Progenitor cell of endocrine pancreas (in vitro differentiated cells): ENCODE measurements at places on chromosomes 2 and 18.
A peak's percentile ranks its signal among the peaks of the same experiment; 100 is the strongest.

DNA sequence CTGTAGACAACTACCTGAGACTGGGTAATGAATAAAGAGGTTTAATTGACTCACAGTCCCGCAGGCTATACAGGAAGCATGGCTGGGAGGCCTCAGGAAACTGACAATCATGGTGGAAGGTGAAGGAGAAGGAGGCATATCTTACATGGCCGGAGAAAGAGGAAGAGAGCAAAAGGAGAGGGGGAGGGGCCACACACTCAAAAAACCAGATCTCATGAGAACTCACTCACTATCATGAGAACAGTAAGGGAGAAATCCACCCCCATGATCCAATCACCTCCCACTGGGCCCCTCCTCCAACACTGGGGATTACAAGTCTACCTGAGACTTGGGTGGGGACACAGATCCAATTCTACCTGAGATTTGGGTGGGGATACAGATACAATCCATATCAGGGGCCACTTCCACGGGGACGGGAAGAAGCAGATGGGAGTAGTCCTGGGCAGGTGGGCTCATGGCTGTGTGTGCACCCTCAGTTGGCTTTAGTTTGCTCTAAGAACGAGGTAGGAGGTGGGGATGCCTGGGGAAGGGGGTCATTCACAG lies 9.9 kb downstream of the MAB21L4 start:
- no peak for DNase-seq

- no peak for DNase-seq
Observed at GRCh38 chr2:119184512-119184911, 26.0 kb upstream of the C1QL2 start.

- no peak for DNase-seq
Observed at GRCh38 chr2:144390424-144391020, 129.4 kb downstream of the ZEB2 start.

DNA sequence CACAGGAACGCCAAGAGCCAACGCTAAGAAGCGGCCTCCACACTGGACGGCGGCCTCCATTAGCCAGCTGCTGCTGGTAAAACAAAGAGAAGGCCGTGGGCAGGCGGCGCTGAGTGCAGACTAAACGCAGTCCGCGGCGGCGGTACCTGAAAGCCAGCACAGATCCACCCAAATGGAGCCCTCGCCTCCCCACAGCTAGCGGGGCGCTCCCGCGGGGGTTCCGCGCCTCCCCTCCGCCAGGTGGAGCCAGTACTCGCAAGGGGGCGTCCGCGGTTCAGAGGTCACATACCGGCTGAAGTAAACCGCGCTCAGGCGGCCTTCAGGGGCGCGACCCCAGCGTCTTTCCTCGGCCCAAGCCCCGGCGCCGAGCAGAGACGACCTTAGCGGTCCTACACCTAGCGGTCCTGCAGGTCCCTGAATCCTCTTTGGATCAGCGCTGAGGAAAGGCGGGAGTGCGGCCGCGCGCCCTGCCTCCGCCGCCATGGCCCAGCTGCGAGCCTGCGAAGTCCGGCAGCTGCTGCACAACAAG lies 293.1 kb upstream of the ERBB4 start:
- no peak for DNase-seq

- DNase-seq: no peak
Observed at GRCh38 chr2:148615381-148615841, 29.1 kb upstream of the EPC2 start.

- DNase-seq: no peak
Observed at GRCh38 chr2:215874418-215874817, 138.9 kb downstream of the MREG start.

DNA sequence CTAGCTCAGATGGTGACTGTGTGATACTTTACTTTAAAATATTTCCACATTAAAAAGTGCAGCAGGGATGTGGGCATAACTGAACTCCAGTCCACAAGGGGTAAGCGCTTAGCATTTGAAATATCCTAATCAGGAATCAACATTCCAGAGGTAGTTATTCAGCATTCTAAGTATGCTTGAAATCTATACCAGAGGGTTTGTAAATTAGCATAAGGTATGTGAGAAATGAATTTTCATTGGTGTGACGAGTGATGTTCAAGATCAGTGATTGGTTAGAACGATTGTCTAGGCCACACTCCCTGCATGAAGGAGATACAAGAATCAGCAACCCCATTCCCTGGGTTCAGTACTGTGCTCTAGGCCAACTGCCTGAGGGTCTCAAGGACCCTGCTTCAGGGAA lies 42.6 kb downstream of the MAPK4 start:
- DNase-seq: no peak

- no peak for DNase-seq
Observed at GRCh38 chr18:39795350-39795749, 2159.7 kb upstream of the PIK3C3 start.

DNA sequence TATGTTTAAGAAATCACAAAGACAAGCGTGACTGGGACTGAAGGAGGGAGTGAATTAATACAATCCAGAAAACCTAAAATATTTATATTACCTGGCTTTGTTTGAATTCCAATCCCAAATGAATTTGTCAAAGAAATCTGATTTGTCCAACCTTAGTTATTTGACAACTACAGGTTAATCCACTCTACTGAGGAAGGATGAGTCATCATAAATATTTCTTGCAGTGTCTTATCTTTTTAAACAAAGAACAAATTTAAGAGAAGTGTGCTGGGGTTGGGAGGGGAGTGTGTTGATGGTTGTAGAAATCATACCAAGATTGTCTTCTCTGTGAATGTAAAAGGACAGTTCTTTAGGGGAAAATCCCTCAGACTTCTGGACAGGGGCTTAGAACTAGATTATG lies 1106.3 kb upstream of the SLC39A10 start:
- no peak for DNase-seq

GRCh38 chr2:240303896-240304745 lies 131.3 kb upstream of the GPC1 start:
- peak; percentile 7 for DNase-seq

- no peak for DNase-seq
Observed at GRCh38 chr18:11246495-11247300, 97.3 kb upstream of the PIEZO2 start.

DNA sequence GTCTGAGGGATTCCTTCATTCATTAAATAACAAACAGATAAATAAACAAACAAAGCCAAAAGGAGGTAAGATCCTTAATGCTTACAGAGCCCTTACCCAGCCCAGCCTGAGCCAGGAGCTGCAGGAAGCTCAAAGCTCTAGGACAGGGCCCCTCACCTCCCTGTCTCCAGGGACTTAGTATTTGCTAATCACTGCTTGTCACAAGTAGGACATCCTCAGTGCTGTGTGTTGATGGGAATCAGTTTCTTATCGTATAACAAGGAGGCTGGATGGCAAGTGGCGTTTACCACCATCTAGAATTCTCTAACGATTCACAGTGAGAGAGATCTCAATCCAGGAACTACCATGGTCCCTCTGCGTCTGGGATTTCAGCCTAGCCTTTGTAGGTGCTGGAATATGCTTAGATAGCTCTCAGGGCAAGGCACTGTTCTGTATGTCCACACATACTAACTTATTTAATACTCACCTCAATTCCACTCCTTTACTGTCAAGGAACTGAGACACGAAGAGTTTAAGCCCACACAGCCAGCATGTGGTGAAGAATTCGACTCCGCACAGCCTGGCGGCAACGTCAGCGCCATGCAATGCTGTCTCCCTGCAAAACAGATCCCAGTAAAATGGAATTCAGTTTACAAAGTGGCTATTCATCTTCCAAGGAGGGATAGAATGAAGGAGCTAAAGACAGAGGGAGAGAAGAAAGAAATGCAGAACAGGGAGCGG lies 164.8 kb downstream of the MYCN start:
- DNase-seq: no peak

- DNase-seq: no peak
Observed at GRCh38 chr18:74108460-74108859, 39.2 kb downstream of the FBXO15 start.

- DNase-seq: no peak
Observed at GRCh38 chr2:135698838-135699237, 42.8 kb upstream of the UBXN4 start.

GRCh38 chr2:47274054-47274782 lies 119.1 kb upstream of the STPG4 start:
- DNase-seq: no peak
